Stimulated activated CD4-positive, alpha-beta T cell treated with anti-CD3 and anti-CD28 coated beads, Interleukin-2, amount 100 ng/mL, for 24 hours (primary cell): ENCODE measurements at places on chromosomes 1 and 21.

GRCh38 chr1:210940081-210940617, 193.8 kb downstream of the KCNH1 start:
- no peak for DNase-seq

- no peak for DNase-seq
Observed at GRCh38 chr1:194056169-194056568, 869.8 kb upstream of the B3GALT2 start.

DNA sequence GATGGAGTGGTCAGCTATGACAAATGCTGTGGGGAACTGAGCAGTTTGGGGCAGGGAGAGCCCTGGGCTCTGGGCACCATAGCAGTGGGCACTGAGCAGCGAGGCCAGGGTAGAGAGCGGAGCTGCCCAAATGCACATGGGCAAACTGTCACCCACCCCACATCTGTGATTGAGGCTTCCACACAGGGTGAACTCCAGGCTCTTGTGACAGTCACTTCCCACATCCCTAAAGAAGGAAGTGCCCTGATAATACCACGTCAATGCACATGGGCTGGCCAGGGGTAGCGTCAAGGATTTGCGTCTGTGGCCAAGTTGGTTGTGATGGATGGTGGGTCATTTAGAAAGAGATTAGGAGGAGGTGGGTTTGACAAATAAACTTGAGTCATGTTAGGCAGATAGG, 2.6 kb upstream of the GUCA2B start:
- no peak for DNase-seq

DNA sequence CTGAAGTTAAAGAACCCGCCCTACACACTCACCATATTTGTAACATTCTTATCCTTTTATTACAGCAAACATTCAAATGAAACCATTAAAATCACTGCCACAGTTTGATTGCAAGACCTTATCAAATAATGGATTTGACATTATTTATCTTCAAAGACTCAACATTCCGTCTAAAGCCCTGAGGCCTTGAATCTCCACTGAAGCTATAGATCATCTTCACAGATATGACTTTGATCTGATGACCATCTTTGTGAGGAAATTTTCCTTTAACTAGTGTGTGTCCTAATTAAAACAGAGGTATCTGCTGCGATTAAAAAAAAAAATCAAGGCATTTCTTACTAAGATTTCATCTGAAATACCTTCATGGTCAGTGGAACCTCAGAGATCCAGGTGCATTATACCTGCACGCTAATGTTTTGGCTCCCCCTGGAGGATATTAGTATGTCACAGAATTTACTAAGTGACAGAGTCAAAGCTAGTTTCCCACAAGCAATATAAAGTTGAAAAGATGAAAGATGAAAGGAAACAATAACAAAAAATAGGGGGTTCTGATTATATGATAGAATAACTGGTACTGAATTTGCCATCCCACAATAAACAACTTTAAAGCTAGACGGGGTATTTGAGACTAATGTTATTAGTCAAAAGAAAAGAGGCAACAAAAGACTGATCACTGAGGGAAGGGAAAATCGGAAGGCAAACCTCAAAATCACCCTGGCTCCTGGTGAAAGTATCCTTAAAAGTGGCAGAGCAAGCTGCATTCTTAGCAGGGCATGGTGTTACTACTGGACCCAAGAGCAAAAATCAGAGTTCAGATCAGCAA, 923.4 kb downstream of the NCAM2 start:
- DNase-seq = no peak

GRCh38 chr1:112575154-112575804, 43.7 kb downstream of the ST7L start:
- DNase-seq = no peak

DNA sequence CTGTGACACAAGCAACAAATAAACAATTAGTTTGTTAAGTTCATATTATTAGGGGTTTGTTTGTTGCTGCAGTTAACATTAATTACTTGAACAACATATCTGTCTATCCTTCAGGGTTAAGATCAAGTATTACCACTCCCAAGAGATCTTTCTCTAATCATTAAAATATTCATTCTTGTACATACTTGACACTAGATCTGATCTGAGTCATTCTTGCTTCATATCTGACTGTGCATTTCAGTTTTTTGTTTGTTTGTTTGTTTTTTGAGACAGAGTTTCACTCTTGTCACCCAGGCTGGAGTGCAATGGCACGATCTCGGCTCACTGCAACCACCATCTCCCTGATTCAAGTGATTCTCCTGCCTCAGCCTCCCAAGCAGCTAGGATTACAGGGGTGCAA, 613.3 kb upstream of the PLXNA2 start:
- no peak for DNase-seq

GRCh38 chr1:41735631-41736260, 183.0 kb downstream of the HIVEP3 start:
- DNase-seq = no peak

DNA sequence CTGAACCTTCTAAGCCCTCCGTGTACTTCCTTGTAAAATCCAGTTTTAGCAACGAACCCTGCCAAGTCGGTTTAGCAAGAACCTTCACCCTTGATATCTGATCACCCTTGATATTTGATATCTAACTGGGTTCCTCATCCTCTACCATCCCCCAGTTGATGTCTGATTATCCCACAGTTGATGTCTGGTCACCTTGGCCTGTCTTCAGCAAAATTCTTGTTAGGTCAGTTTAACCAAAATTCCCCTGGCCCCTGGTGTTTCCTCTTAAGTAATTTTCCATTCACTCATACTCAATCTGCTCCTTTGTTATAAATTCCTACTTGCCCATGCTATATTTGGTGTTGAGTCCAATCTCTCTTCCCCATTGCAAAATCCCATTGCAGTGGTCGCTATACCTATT, 114.5 kb upstream of the ZNHIT6 start:
- DNase-seq = no peak

GRCh38 chr1:78721136-78721535, 71.5 kb downstream of the IFI44 start:
- DNase-seq = no peak

- no peak for DNase-seq
Observed at GRCh38 chr1:208027861-208028260, 116.9 kb upstream of the CD34 start.

DNA sequence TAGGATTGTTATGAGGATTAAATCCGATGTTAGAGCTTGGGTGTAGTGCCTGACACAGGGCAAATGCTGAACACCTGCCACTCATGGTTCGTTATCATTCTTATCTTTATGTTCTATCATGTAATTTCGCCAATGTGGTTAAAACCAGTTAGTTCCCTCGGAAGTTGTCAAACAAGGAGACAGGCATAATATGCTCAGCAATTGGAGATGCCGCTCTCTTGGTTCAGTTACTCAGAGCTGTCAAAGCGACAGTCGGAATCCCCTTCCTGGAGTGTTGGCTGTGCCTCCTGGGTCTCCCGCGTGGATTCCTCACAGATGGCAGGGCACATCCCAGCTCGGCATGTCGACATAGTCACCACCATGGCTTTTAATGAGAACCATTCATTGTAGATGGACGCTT, 192.2 kb downstream of the ROR1 start:
- DNase-seq = no peak

DNA sequence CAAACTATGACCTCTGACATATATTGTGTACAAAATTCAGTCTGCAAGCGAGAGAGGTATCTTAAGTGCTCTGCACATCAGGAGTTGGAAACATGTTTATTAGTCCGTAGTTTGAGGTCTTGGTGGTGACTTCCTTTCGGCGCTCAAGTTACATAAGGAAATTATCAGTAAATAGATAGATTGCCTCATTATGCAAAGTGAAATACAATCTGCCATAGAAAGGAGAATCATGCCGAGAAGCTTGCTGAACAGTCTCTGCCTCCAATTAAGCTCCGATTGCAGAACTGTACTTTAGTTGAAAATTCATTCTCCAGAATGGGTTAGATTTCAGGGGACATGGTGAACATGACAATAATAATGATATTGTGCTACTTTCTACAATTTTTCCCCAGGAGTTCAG, 271.8 kb downstream of the BRINP2 start:
- no peak for DNase-seq

DNA sequence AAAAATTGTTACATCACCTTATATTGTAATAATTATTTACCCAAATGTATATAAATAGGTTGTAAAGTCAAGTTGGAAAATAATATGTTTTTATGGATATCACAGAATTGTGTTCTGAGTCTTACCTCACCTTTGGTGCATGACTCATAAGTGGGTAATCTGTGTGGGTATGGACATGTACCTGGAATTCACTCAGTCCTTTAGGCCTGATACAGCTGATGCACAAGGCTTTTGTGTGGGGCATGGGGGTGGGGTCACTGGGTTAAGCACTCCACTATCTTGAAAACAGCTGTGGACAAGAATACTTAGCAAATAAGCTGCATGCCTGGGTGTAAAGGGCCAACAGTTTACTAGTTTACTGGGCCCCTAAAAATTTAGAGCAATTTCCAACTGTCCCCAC, 34.4 kb downstream of the INKA2 start:
- no peak for DNase-seq

- no peak for DNase-seq
Observed at GRCh38 chr21:25964015-25964414, 206.6 kb downstream of the APP start.

GRCh38 chr1:171352554-171352953, 38.6 kb downstream of the FMO4 start:
- DNase-seq = no peak

GRCh38 chr1:78101514-78101913, 55.7 kb downstream of the GIPC2 start:
- no peak for DNase-seq

DNA sequence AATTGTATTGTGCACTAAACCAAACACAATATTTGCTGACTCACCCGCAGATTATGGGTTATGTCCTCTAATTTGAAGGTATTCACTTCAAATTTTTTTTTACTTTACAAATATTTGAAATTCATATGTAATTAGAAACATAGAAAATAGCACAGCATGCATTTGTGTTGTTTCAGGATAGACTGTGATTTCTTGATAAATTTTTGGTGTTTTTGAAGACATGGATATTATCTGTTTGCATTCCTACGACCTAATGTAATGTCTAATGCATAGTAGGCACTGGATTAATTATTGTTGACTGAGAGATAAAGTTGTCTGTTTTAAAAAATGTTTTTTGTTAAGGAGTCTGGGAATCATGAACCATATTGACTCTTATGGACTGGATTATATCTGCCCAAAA, 850.2 kb downstream of the BRINP3 start:
- DNase-seq = no peak

DNA sequence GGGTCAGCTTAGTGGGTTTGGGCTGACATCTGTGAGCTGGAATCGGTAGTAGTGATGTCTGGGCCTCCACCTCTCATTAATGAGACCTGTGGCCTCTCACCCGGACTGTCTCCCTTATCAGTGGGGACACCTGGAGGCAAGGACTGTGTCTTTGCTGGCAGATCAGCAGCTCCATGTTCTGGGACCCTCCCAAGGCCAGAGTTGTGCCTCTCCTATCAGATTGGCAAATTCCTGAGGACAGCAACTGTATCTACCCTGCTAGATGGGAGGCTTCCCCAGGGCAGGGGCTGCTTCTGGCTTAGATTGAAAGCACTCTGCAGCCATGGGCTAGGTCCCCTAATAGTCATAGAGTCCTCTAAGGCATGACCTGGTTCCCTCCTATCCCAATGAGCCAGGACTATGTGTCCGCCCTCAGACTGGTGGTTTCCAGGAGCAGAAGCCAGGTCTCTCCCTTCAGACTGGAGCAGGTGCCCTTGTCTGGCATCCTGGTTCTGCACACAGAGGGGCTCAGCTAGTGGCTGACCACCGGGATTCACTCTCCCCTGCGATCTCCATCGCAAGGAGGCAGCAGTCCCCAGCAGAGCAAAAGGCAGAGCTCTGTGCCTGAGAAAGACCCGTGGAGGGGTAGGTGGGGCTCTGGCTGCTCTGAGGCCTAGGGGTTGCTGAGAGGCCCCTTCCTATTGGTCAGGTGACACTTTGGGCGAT, 5.8 kb downstream of the DRAXIN start:
- DNase-seq = no peak

DNA sequence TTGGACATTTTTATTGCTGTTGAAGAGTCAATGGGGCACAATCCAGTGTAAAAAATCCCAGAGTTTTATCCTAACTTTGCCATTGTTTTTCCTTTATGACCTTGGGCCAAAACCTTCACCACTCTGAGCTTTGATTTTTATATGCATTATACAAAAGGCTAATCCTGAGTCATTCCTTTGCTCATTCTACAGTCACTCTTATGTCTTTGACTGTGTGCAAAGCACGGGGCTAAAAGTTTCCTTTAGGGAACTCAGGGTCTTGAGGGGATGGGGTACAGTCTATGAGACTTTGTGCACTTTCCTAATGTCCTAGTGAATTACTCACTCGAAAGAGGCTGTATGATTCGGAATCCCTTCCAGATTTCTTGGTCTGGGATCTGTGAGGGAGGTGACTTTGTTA, 543.2 kb upstream of the CAMK1G start:
- no peak for DNase-seq

DNA sequence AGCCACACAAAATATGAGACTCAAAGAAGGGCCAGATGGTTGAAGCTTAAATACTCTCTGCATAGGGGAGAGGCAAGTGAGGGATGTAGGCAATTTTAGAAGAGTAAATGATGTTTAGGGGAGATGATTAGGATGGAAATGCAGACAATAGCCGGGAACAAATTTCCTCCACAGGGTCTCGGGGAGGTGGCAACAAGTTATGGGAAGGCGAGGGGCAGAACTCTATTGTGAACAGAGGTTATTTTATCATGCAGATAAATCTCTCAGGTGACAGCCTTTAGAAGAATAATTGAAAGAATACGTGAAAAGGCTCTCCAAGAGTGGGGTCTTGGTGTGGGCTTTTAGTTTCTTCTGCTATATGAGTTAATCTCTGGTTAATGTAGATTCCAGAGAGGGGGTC, 166.7 kb downstream of the GALNT2 start:
- no peak for DNase-seq

- no peak for DNase-seq
Observed at GRCh38 chr1:15413563-15414444, 4.1 kb downstream of the EFHD2 start.

GRCh38 chr1:173824315-173825081, at the start of the genes CENPL and DARS2:
CENPL (minus strand) TSS chr1:173824883; CDS start chr1:173811299, 13,584 bp downstream.
DARS2 (plus strand) TSS chr1:173824673; CDS start chr1:173825230, 557 bp downstream.
- peak; percentile 84 for DNase-seq

- no peak for DNase-seq
Observed at GRCh38 chr1:44985747-44986359, 542 bp downstream of the EIF2B3 start.
